Dorsolateral prefrontal cortex (tissue), 122 donors: ENCODE measurements at places on chromosomes 13 and 19.

GRCh38 chr19:32017176-32017953 lies 328.0 kb upstream of the ZNF507 start:
- no peak for DNase-seq

GRCh38 chr19:38952395-38953165 lies 21.8 kb downstream of the MRPS12 start:
- DNase-seq = peak; percentile 28

- DNase-seq = no peak
These were observed 59.2 kb upstream of the TPM4 start for GRCh38 chr19:16017138-16017490.

DNA sequence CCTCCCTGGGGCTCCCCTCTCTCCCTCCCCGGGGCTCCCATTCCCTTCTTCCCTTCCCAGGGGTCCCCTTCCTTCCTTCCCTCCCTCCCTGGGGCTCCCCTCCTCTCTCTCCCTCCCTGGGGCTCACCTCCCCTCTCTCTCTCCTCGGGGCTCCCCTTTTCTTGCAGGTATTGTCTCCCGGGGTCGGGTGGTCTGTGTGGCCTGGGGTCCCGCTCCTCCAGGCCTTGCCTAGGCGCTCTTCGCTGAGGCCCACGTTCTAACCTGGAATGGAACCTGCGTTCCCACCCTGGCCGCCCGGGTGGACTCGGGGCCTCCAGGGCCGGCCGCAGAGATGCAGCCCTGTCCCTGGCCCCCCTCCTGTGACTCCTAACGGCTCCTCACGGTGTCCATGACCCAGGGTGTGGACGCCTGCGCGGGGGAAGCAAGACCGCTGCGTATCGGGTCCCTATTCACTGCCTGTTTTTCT lies 940 bp upstream of the DCUN1D2 start:
- DNase-seq = no peak

DNA sequence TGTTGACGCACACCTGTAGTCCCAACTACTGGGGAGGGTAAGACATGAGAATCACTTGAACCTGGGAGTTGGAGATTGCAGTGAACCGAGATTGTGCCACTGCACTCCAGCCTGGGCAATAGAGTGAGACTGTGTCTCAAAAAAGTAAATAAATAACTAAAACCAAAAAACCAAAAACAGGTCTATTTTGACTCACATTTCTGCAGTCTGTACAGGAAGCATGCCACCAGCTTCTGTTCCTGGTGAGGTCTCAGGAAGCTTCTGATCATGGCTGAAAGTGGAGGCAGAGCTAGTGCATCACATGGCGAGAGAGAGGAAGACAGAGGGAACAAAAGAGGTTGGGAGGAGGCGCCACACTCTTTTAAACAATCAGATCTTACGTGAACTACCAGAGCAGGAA lies 142.5 kb downstream of the ITGBL1 start:
- DNase-seq = no peak

GRCh38 chr13:24076109-24076508 lies 84.4 kb upstream of the SPATA13 start:
- no peak for DNase-seq

GRCh38 chr13:90455823-90456222 lies 891.7 kb upstream of the MIR17HG start:
- no peak for DNase-seq
